ENCODE measurements at places on chromosomes 3 and 15.

DNA sequence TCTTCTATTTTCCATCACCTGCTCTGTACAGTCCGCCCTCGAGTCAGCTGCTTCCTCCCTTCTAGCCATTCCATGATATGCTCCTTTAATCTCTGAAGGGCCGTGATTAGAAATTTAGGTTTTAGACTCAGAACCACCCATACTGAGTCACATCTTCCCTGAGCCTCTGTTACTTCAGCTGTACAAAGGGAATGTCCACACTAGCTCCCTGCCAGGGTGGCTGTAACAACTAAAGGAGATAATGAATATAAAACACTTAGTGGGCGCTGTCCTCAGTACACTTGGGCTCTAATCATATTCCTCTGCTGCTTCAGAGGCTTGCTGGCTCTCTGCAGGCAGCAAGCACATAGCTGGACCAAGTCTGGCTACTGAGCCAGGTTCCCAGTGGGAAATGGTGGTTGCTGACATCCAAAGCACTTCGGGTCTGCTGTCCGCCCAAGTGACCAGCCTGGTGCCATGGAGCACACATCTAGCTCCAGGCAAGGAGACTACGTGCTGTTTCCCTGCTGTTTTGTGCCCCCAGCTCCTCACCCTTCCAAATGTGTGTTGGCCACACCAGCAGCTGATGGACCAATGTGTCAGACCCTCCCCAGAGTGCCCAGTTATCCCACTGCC is 901 bp upstream of the CHST14 start:
- no peak for DNase-seq

DNA sequence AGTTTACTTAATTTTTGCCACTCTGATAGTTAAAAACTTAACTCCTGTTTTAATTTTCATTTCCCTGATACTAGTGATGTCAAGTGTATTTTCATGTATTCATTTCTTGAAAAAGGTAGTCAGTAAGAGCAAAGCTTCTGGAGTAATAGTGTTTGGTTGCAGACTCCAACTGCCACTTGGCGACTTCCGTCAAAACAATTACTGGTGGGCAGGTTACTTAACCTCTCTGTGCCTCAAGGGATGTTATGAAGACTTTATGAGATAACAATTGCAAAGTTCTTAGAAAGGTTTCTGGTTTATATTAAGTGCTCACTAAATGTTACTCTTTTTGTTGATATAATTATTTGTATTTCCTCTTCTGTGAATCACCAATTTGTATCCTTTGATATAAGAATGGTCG is 129.7 kb downstream of the NFKBIZ start:
- no peak for DNase-seq

- DNase-seq, result no peak
Measured at GRCh38 chr3:155739154-155739553, 5.7 kb downstream of the PLCH1 start.

GRCh38 chr3:177440456-177441104 is 243.3 kb upstream of the TBL1XR1 start:
- DNase-seq, result no peak

GRCh38 chr15:63405159-63405558 is 23.5 kb upstream of the CA12 start:
- DNase-seq, result no peak

GRCh38 chr3:177820683-177821316 is 623.5 kb upstream of the TBL1XR1 start:
- no peak for DNase-seq

- DNase-seq, result no peak
Measured at GRCh38 chr3:13206799-13207577, 133.8 kb upstream of the IQSEC1 start.

DNA sequence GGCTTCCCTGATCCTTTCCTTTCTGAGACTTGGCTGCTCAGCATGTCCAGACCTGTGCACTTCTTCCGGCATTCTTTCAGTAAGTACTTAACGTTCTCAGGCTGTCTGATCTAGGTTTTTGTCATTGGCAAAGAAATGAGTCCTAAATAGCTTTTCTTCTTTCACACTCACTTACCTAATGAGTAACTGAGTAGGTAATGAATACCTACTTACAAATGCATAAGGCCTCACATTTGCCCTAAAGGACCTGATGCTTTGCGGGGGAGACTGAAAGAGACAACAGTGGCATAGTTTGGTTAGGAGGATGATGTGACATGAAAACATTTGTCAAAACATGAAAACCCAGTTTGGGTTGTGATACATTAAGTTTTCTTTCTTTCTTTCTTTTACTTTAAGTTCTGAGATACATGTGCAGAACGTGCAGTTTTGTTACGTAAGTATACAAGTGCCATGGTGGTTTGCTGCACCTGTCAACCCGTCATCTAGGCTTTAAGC is 516.7 kb upstream of the CFAP20DC start:
- no peak for DNase-seq

DNA sequence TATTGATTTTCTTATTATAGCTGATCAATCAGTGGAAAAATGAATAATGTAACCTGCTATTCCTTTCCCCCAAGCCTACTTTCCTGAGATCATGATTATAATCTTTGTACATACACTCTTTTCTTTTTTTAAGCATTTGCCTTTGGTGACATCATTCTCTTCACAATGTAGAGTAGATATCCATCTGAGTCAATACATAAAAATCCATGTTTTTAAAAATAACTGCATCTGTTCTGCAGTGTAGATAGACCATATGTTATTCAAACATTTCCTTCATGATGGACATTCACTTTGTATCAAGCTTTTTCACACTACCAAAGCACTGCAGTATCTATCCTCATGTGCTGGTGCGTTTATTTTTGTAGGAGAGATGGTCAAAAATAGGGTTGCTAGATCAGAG is 211.1 kb downstream of the PTPRG start:
- DNase-seq, result no peak

- no peak for DNase-seq
Measured at GRCh38 chr15:84863565-84864443, 20.7 kb upstream of the SLC28A1 start.

GRCh38 chr3:43426388-43426787 is 140.0 kb downstream of the SNRK start:
- DNase-seq, result no peak

DNA sequence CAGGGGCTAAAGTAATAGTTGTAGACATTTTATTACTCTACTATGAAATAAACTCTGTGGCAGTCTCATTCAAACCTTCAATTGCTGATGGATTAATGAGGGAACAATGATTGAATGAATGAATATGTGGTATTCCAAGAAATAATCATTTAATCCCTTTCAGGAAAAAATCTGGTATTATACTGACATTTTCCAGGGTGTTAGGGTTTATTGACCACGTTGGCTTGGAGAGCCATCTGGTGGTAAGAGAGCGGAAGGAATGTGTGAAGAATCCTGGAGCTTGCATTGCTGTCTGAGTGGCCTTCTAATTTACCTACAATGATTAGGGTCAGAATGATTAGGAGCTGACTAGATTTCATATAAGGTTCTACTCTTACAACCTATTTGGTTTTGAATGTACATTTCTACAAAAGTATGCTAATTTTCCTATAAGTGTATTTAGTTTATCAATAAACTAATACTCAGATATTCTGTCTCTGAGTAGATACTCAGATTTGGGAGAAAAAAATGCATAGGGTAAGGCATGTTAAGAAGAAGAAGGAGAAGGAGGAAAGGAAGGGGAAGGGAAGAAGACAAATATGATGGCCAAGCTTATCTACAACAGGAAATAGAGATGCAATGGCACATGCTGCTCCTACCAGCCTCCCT is 249.9 kb downstream of the ROBO1 start:
- DNase-seq, result no peak

GRCh38 chr3:172549144-172549543 is 25.9 kb upstream of the TNFSF10 start:
- no peak for DNase-seq

- DNase-seq, result no peak
Measured at GRCh38 chr3:148493631-148494030, 204.1 kb upstream of the AGTR1 start.

DNA sequence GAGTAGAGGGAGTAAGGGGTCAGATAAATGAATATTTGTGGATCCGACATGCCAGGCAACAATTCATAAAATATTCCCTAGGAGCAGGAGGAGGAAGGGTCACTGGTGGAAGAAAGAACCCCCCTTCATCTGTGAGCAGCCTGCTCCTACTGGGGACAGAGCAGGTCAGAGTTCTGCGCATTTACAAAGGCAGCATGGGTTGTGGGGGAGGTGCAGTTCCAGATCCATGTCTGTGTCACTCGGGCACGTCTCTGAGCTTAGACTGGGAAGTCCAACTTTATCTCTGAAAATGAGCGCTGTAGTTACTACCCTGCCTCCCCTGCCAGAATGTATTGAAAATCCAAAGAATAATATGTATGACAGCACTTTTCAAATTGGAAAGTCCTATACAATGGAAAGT is 115.2 kb downstream of the GABRG3 start:
- DNase-seq, result no peak

Data from HuH-7 (cell line).